ENCODE measurements at places on chromosomes 2 and 18.

- no peak for DNase-seq
Measured at GRCh38 chr2:206867006-206867405, 72.3 kb upstream of the CPO start.

DNA sequence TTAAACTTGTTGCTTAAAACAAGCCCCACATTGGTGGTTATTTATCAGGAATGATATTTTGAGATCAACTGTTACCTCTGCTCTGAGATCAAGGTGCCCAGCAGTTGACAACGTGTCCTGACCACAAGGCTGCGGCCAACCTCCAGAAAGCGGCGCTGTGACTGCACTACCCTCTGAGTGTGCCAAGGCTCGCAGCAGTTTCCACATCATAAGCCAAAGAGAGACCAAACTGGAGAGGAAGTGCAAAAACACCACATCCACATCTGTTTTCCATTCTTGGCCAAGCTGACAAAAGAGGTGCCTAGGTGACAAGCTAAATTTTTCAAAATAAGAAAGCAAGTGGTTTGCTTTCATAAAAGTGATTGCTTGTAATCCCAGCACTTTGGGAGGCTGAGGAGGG, 410.8 kb upstream of the POU3F3 start:
- DNase-seq = peak; percentile 45

DNA sequence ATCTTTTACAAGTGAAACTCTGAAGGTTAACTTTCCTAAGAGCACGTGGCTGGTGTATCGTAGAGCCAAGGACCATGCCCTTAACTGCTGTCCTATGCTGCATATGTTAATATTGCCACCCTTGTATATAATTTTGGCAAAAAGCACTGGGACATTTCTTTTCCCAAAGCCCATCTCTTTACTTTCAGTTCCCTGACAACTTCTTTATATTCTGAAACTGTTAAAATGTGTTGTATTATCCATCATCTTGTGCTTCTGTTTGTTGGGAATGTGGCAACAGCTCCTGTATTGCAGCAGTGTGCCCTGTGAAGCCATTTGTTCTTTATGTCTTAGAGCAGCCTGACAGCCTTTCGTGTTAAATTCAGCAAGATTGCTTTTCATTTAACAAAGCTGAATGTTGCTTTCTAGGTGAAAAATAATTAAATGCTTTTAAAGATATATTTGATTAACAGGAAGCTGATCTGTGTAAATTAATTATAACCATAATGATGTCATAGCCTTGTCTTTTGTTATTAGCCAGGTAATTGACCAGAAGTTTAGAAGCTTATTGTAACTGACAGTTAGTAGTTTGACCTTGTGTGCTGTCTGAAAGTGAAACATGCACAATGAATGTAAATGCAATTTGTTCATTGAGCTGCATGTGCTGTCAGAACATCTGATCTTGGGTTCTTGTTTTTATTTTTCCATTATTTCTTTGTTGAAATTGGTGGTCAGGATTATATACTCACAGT, 9.7 kb downstream of the RHBDD1 start:
- no peak for DNase-seq

- DNase-seq = no peak
Measured at GRCh38 chr18:24497031-24497754, 36.8 kb downstream of the HRH4 start.

DNA sequence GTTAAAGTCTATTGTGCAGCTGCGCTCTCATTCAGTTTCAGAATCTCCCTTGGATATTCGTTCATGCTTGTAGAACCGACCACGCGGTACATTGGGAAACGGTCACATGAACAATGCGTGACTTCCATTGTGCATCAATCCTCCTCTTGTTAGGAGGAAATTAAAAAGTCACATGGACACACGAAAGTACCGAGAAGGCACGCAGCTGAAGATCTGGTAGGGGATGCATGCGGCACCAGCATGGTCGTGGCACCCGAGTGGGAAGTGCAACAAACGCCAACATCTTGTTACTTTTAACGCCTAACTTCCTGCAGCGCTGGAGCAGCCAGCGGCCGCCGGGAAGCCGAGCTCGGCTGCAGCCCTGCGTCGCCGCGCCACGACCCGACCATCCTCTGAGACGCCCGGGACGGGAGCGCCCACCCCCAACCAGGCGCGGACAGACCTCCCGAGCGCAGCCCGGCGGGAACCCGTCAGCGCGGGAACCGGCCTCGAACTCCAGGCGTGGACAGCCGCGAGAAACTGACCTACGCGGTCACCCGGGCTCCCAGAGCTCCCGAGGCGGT, 412 bp downstream of the OSBPL1A start:
- DNase-seq = peak; percentile 44

DNA sequence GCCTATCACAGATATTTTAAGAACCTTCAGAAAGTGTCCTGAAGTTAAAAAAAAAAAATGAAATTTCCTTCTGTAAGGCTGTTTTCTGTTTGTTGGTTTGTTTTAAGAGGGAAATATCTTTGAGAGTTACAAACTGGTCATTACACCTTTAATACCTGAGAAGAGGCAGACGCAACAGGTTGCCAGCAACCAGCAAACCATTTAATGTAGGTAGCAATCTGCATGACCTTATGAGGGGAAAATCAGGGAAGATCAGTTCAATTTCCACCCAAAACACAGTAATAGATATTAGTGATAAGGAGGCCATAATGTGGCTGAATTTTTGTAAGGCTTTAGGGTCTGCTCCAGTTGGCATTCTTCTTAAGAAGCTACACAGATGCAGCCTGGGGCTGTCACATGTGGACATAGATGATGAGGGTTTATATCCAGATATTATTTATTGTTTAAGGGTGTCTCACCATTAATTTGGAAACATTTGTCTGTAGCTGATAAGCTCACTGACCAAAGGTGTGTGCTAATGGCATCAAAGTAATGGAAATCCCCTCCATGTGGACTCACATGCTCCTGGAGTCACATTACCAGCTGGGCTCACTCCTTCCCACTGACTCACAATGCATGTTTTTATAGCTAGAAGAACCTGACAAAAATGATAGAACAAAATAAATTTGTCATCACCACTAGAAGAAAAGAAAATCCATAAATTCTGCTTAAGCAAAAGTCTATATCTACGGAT, 83.5 kb upstream of the DTNA start:
- no peak for DNase-seq

- DNase-seq = no peak
Measured at GRCh38 chr18:55401638-55402191, 186.3 kb downstream of the TCF4 start.

- DNase-seq = no peak
Measured at GRCh38 chr18:36124841-36125240, 4.3 kb downstream of the SLC39A6 start.

DNA sequence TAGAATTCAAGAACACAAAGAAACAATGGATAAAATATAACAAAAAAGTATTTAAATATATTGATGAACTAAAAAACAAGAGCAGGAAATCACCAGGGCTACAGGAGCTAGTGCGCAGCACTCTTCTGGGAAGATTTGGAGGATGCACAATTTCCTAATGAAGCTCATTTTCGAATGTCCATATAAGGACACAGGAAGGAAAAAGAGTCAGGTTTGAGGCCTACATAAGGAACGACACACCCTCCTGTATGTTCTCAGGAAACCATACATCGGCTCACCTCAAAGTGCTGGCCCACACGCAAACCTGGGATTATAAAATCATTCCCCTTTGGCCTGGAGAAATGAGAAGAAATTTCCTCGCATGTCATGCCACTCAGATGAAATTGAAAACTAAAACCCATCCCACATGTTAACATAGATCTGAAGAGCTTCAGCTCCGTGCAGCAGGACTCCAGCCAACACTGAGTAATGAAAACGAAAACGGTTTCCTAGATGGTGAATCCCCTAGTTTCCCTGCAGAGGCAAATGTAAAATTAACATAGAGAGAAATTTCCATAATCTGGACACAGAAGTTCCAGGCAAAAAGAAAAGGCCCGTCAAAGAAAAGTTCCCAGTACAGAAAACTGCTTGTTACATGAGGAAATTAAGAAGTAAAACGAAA, 825.8 kb downstream of the SOCS6 start:
- no peak for DNase-seq

DNA sequence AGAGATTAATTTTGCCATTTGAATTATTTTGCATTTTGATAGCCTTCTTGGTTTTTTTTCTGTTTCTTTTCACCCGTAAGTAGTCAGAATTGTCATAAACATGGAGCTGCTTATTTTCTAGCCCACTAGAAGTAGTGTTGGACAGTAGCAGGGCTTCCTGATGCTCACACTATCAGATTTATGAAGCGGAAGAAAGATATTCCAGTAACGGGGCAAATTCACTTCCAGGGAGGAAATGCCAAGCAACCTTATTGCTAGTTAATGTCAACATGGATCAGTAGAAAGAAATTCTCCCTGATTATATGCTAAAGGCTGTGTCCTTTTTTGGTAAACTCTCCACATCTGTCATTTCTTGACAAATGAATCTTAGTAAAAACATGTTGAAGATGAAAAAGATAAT, 19.2 kb upstream of the ADAM23 start:
- DNase-seq = no peak

- DNase-seq = no peak
Measured at GRCh38 chr2:43160778-43161177, 65.6 kb downstream of the ZFP36L2 start.

DNA sequence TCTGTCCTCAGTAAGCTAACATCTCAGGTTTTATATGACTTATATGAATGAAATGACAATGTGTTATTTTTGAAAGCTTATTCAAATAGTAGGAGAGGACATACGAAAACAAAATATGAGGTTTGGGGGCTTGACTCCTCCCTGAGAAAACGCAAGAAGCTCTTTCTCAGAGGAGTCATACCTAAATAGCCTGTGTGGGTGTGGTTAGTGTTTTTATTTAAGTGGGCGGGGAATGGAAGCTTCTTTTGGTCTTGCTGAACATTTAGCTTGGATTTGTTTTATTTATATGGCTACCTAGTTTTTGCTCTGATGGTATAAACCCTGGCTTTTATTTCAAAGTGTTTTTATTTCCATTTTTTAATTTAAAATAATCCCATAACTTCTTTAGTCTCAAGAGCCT, 72.1 kb upstream of the DSG1 start:
- no peak for DNase-seq

DNA sequence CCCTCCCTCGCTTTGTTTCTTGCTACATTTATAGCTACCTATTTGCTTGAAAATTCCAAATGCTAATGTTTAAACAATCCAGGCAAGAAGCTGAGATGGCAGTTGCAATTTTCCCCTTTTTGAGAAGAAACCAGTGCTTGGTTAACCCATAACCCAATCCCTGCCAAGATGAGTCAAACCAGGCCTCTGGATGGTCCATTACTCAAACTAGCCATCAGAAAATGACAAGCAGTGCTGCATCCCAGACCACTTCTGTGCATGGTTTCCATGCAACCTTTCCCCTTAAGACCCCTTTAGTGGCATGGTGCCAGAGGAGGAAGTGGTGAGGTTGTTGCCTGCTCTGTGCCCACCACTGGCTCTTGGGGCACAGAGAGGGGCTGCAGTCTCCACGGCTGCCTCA, 131.2 kb upstream of the RMP24 start:
- DNase-seq = no peak

DNA sequence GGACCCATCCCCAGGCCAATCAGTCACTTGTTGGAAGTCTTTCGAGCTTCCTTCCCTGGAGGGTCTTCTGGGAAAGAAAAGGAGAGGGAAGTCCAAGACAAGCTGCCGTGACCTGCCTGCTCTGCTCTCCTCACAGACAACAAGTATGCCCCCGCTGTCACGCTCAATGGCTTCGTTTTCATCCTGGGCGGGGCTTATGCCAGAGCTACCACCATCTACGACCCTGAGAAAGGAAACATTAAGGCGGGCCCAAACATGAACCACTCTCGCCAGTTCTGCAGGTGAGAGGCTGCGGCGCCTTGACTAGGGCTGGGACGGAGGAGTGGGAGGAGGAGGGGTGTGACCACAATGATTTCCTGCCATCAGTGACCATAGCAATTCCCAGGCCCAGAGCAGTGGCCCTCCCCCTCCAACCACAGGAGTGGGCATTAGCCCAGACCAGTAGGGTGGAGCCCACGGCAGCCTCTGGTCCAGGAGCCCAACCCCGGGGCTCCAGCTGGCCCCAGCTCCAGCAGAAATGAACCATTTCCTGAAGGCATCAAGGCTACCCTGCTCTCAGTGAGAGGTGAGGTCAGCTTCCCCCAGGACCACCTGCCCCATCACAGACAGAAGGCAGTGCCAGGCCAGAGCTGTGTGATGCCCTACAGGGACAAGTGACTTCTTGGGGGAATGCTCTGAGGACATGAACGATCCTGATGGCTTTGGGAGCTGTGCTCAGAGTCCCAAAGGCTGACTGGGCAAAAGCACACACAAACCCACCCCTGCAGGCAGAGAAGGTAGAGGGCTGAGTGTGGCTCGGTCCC, 223.1 kb downstream of the ATAD2B start:
- DNase-seq = peak; percentile 2

- DNase-seq = peak; percentile 82
Measured at GRCh38 chr2:30336978-30337841, 105.9 kb downstream of the LBH start.

DNA sequence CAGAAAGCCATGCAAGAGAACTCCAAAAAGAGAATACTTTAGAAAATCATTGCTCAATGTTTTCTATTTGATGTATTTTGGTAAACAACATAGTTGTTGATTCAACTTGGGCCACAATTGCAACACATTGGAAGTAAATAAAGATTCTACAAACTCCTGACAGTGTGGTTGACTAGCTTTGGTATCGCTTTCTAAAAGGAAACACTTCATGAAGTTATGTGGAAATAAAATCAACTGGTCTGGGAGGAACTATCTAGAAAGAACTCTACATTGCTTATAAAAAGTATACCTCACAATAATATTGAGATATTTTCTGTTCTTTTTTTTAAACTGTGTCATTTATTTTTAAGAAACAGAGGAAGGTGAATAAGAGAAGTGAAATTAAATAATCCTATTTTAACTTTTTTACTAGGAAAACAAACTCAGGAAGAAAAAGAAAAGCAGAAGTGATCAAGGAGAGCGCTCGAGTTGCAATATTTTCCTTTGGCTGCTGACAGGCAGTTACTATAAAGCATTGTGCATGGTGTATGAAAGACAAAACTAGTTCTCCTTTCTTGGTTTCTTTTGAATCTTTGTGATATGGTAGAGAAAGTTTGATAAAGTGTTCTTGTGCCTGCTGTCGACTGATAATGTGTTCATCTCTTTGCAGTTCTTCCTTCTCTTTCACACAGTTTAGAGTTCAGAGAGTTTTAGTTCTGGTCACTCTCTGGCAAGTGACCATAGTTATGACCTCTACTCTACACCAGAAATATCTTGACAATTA, 3.0 kb downstream of the DHRS9 start:
- DNase-seq = no peak

DNA sequence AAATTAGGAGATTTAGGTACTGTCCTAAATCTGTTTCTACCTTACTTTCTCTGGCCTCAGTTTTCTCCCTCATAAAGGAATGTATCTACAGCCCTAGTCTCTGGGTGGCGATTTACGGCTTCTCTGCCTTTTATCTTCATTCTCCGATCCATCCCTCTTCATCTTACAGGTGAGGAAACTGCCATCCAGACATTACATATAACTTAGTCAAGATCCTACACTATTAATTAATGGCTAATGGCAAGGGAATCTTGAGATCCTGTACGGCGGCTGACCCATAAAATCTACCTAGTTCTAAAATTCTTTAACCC, 386 bp upstream of the YIPF4 start:
- DNase-seq = no peak
